HT-29 (cell line): ENCODE measurements at places on chromosomes 16 and 17.

GRCh38 chr16:83409347-83409746, 398.4 kb upstream of the HSBP1 start:
- no peak for DNase-seq

- no peak for DNase-seq
These were observed 109.1 kb downstream of the MSI2 start for GRCh38 chr17:57365420-57365819.

- DNase-seq, result no peak
These were observed 329.3 kb downstream of the KCNJ2 start for GRCh38 chr17:70498631-70499030.

GRCh38 chr16:2238838-2239675, 2.8 kb downstream of the DNASE1L2 start:
- DNase-seq, result peak; percentile 74

DNA sequence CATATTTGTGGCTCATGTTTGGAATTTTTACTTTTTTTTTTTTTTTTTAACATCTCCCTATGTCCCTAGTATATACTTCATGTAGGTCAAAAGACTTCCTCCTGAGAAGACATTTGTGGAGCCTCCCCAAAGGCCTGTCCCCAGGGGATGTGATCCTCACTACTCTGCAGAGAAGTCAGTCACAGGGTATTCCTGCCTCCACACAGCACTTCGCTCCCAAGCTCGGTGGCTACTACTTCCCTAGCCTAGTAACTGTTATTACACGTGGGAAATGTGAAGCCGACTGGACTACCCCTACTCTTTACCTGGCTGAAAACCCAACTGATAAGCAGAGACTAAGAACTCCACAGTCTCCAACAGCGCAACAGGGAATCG, 116.8 kb downstream of the HIC1 start:
- no peak for DNase-seq

DNA sequence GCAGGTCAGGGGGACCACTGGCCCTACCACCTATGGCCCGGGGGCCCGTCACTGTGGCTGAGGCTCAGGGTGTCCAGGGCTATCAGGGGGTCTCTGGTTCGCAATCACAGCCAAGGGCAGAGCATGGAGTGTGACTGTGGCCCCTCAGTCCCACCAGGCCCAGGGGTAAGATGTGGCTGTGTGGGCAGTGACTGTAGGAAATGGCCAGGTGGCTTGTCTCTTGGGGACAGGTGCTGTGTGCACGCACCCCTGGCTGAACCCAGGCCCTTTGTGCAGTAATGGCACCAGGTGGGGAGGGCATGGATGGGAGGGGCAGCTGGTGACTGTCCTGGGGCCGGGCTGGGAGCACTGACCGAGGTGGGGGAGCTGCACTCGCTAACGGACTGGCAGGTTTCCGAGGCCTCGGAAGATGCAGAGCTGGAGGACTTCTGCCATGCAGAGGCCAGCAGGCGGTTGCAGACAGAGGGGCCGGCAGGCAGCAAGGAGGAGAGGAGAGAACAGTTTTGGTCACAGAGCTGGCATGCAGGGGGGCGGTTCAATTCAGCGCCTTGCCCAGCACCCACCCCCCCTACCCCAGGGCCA, 18.8 kb downstream of the IL34 start:
- DNase-seq, result no peak

- DNase-seq, result no peak
These were observed 34.0 kb downstream of the HS3ST3B1 start for GRCh38 chr17:14334919-14335318.

GRCh38 chr17:29251184-29251583, 4.5 kb downstream of the CRYBA1 start:
- DNase-seq, result no peak

DNA sequence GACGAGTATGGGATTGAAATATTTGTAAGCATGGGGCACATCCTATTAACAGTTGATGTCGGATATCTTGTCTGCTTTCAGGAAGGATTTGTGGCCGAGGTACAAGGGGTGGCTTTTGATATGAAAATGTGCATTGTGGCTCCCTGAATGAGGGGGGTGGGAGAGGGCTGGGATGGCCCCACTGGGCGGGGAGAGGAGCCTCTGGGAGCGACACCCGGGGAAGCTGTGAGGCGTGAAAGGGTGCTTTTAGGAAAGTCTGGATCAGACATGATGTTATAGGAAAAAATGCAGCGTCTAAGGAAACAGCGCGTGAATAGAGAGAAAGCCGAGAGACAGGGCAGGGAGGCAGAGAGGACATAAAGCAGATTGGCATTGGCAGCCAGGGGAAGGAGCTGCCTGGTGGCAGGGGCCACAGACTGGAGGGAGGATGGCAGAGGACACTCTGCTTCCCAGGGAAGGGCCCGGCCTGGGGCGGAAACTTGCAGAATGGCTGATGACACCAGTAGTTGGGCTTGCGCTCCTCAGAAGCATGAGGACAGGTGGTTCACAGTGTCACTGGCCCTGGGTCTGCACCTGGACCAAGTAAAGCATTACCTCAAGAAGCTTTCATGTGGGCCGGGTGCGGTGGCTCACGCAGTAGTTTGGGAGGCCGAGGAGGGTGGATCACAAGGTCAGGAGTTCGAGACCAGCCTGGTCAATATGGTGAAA, 95.7 kb downstream of the NTN1 start:
- DNase-seq, result no peak

DNA sequence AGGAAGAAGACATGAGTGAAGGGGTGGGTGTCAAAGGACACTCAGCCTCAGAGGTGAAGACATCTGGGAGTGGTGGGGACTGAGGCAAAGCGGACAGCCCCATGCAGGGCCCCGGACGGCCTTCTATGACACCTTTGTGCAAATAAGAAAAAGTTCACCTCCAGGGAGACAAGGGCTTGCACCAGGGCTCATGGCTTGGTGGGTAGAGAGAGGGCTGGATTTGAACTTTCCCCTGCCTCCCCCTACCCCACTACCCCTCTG, 30.5 kb downstream of the LRRC75A start:
- no peak for DNase-seq

DNA sequence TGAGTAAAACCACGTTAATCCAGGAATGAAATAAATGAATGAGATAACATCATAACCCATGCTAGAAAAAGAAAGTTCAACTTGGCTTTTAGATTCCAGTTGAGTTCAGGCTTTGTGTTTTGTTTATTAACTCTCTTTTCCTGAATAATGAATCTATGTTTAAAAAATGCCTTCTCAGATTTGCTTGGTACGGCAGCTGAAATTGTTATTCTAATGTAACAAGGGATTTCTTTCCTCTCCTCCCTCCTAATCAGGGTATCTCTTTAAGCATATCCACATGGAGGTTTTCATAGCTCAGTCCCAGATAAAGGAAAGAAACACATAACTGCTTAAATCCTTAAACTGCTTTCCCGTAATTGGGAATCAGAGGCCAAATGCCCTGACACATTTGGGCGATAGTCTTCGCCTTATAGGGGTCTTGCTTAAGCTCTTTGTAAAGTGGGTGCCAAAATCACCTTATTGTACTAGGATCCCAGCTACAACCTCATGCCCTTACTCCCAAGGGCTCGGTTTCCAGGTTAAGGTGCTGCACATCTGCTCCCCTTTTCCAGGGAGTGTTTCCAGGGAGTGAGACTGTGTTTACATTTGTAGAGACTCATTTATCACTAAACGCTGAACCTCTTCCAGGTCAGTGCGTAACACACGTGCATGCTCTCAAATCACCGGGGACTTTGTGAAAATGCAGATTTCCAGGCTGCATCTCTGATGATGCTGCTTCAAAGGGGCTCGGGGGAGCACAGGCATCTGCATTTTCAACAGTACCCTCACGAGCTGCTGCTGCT, 142.8 kb upstream of the FOXF1 start:
- no peak for DNase-seq

GRCh38 chr17:962166-962565, 17.4 kb downstream of the NXN start:
- no peak for DNase-seq

GRCh38 chr17:46090871-46091270, 91.8 kb downstream of the STH start:
- no peak for DNase-seq

GRCh38 chr17:17151541-17151940, 54.6 kb downstream of the PLD6 start:
- DNase-seq, result no peak

- DNase-seq, result no peak
These were observed 98.2 kb upstream of the NOL11 start for GRCh38 chr17:67619555-67619954.

DNA sequence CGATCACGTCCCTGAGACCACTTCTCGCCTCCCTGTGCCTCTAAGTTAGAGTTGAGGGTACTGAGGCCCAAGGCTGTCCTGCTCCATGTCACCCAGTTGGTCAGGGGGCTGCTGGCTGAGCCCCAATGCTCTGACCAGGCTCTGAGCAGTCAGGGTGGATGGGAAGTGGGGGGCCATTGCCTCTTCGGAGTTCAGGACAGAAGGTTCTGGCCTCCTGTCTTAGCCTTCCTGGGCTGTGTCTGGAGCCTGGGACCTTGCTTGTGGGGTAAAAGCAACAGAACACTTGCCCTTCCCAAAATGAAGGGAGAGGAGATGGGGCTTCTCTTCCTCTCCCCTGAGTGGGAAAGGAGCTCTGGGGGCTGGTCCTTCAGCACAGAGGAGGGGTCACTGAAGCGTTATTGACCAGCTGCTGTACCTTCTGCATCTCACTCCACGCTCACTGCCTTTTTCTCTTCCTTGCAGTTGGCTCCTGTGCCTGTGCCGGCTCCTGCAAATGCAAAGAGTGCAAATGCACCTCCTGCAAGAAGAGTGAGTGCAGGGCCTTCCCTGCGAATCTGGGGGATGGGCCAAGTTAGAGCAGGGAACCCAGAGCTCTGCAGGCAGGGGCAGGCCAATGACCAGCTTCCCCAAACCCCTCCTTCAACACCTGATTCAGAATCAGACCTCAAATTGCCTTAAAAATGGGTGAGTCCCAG, 580 bp downstream of the MT1X start:
- no peak for DNase-seq

DNA sequence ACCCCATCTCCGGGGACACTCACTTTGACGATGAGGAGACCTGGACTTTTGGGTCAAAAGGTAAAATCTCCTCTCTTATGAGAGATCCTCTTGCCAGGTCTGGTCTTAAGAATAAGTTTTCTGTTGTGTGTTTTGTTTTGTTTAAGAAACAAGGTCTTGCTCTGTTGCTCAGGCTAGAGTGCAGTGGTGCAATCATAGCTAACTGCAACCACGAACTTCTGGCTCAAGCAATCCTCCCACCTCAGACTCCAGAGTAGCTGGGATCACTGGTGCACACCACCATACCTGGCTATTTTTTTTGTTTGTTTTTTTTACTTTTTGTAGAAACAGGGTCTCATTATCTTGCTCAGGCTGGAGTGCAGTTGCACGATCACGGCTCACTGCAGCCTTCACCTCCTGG, 4.1 kb downstream of the MMP25 start:
- DNase-seq, result no peak

DNA sequence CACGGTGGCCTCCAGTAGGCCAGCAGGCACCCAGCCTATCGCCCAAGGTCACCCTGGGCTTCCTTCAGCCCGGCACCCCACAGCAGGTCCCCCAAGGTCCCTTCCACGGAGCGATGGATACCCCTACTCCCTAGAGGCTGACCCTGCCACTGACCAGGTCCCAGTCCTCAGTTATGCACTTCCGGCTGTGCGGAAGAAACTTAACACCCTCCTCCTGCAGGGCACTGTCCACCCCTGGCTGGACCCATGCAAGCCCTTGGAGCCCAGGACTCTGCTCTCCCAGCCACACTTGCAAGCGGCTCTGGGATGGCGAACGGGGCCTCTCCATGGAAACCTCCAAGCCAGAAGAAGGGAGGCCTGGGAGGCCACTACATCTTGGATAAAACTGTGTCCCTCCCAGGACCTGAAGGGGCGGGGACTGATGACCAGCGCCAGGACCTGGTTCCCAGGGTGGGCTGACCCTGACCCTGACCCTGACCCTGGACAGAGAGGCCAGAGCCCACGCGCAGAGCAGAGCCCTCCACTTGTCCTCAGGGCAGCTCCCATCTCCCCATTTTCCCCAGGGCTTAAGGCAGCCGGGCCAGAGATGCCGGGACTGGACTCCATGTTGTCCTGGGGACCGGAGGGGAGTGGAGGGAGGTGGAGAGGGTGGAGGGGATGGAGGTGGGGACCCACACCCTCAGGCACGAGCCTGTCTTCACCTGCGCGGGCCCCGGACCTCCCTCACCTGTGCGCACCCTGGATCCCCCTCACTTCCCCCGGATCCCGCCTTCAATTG, 734 bp downstream of the CEP131 start:
- no peak for DNase-seq

GRCh38 chr17:50274142-50274896, at the start of gene TMEM92:
Gene TMEM92 (plus strand): TSS chr17:50274466. CDS start chr17:50274502, 36 bp downstream.
- peak; percentile 66 for DNase-seq

DNA sequence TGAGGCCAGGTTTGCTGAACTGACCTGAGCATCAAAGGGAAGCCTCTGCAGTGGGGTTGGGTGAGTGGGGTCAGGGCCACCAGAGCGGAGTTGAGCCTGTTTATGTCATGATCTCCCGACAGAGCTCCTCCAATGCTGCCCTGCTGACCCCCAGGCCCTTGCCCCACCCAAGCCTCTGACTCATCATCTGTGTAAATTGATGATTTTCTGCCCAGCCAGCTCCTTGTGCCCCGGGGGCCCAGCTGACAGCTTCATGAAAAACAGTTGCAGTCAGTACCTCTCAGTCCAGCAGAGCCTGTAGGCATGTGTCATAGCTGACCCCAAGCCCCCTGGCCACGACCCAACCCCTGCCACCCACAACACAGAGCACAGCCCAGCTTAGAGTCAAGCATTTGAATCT, 134.9 kb downstream of the CCT6B start:
- DNase-seq, result no peak

DNA sequence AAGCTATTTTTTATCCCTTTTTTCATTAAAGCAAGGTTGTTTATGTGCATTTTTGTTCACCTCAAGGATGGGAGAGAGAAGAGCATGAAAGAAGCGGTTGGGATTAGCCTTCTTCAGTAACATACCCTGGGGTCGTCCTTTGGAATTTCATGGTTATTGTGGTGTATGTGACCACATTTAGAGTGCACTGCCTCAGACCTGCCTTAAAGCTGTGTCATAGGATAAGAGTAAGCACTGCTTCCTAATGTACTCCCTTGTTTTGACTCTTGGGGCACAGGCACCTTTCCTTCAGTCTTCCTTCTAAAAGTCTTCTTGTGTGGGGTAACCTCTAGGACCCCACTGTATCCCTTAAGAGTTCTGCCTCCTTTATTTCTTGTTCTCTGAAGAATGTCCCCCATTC, 28.9 kb downstream of the TNRC6A start:
- DNase-seq, result no peak

GRCh38 chr17:49618028-49618611, 42.4 kb downstream of the NXPH3 start:
- no peak for DNase-seq

- no peak for DNase-seq
These were observed 149.0 kb upstream of the GOT2 start for GRCh38 chr16:58883131-58883530.
